GM06990 (cell line): ENCODE measurements at places on chromosomes 11 and 22.
A peak's percentile ranks its signal among the peaks of the same experiment; 100 is the strongest.

DNA sequence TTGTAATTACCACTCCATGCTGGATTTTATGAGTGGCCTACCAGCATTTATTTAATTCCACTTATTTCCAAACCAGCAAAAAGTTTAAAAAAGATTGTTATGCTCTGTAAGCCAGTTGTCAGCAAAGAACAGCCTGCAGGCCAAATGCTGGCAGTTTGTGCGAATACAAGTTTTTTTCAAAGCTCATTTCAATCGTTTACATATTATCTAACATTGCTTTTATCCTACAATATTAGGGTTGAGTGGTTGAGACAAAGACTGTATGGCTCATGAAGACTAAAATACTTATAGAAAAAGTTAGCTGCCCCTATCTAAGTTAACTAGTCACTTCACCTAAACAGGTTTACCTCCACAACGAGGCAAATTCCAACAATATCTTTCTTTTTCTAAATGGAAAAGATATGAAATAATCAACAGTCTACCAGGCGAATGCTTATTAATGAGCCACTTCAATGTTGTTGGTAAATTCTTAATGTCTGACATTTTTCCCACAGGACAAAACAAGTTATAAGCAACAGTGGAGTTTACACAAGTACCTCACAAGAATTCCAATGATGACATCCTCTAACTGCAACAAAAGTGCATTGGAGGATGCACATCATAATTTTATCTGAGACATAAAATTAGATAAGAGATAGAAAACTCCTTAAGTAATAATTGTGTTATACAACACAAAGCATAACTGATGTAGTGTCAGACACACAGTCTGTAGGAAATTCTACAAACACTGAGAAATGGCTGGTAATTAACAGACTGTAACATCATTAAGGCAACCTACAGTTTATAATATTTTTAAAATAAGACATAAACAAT lies 35.8 kb upstream of the POU2AF2 start:
- no peak for DNase-seq

- DNase-seq = no peak
Measured at GRCh38 chr11:126518071-126518971, 162.8 kb downstream of the ST3GAL4 start.

GRCh38 chr11:121354192-121354591 lies 61.6 kb downstream of the SC5D start:
- no peak for DNase-seq

- DNase-seq = no peak
Measured at GRCh38 chr11:129061492-129062230, 119.0 kb upstream of the TP53AIP1 start.

DNA sequence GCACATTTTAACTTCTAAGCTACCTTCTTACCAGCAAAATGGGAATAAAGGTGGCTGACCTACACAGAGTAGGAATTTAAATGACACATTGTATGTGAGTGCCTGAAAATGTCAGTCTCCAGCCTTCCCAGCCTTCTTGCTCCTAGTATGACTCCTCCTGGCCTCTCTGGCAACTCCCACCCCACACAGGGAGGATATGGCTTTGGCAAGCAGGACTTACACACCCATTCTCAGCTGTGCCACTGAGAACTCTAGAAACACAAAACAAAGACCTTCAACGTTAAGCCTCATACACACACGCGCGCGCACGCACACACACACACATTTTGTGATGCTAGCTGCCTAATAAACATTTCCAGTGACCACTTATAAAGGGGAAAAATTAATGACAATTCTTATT lies 65.8 kb downstream of the PACSIN2 start:
- DNase-seq = no peak

DNA sequence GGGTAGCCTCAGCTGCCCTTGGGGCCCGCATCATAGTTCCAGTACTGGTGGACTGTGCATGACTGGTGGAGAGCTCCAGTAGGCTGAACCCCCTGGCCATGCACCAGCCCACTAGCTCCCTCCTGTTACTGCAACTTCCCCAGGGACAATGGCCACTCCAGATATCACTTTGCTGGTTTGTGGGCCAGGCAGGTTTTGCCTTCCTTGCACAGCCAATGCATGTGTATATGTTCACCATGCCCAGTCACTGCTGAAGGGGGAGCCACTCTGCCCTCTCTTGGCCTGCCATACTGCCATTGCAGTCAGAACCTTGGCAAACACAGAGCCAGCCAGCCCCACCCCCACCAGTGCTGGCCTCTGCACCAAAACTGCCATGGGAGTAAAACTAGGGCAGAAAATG lies 2095.3 kb upstream of the RAG2 start:
- no peak for DNase-seq

DNA sequence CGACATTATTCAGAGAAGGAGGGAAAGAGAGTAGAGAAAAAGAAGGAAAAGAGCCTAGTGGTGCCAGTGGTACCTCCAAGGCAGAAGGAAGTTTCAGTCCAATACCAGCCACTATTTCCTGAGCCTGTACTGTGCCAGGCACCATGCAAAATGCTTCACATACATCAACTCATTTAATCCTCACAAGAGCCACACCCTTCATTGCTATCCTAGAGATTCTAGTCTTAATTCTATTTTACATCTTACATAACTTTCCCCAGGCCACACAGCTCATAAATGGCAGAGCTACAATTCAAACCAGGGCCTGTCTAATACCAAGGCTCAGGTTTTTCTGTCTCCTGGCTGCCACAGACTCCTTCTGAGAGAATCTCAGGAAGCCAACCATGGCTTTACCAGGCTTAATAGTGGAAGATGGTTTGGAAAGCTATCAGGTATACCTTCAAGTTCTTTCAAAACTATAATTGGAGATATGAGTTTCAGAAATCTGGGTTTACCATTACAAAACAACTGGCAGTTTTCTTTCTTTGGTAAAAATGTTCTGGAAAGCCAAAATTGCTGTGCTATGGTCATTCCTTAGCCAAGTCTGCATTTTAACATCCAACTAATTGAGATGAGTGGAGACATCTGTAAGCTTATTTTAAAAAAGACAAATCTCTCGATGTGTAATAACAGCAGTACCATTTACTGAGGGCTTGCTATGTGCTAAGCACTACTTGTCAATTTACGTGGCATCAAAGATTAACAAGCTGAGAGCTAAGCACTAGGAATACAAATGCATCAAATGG lies 225.1 kb upstream of the PITPNB start:
- DNase-seq = no peak

GRCh38 chr11:133265530-133266035 lies 266.7 kb downstream of the OPCML start:
- no peak for DNase-seq

GRCh38 chr11:118305726-118306125 lies 1.2 kb downstream of the CD3E start:
- DNase-seq = no peak

GRCh38 chr11:134733646-134734045 lies 321.6 kb upstream of the B3GAT1 start:
- DNase-seq = no peak

- DNase-seq = no peak
Measured at GRCh38 chr11:105273660-105274280, 134.2 kb upstream of the CARD18 start.

GRCh38 chr11:74777038-74777437 lies 28.4 kb downstream of the RNF169 start:
- DNase-seq = no peak

DNA sequence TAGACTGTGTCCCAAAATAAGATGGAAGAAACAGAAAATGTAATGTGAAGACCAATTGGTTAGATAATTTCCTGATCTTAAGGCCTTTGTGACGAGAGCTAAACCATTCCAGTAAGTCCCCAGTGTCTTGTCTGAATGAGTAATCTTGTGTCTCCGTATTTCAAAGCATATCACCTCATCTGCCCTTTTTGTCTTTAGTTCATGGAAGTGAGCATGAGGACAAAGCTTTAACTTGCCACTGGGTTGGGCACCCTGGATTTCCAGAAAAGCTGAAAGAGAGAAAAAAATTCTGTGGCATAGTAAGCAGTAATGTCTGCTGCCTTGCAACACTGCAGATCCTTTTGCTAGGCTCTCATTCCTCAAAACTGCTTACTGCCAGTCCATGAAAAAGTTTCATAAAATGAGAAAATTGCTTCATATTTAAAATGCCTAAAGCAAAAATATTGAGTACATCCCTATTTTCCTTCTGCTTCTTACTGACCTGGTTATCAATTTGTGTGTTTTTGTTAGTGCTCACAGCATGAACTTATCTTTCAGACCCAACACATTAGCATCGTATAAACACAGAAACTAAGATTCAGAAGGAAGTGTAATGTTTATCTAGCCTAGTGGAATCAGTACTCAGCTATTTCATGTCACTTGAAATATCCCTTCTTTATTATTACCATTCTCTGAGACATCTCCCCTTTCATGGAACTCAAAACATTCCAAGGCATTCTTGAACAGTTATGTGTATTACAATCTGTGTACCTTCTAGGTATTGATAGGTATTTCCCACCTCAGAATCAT lies 5.3 kb downstream of the CASP12 start:
- no peak for DNase-seq

DNA sequence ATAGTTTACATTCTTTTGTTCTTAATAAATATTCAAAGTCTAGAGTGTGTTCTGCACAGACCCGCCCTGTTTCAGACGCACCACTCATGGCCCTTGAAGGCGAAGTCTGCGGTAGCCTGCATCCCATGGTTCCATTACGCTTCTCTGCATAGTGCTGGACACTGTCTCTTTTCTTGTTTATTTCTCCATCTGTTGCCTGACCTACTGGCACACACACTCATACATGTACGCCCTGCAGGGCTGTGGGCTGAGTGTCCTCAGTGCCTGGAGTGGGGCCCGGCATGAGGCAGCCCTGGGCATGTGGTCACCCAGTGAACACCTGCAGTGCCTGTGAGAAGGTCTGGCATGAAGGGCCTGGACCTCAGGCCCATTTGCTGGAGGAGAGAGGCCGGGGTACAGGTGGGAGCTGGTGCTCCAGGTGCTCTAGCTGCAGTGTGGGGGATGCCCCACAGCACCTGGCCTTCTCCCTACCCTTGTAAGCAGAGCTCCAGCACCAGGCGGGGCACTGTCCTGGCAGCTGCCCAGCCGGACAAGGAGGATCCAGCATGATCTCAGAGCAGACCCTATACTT lies 404.1 kb downstream of the TBC1D22A start:
- peak; percentile 1 for DNase-seq

- no peak for DNase-seq
Measured at GRCh38 chr11:98545544-98546175, 475.1 kb upstream of the CNTN5 start.

DNA sequence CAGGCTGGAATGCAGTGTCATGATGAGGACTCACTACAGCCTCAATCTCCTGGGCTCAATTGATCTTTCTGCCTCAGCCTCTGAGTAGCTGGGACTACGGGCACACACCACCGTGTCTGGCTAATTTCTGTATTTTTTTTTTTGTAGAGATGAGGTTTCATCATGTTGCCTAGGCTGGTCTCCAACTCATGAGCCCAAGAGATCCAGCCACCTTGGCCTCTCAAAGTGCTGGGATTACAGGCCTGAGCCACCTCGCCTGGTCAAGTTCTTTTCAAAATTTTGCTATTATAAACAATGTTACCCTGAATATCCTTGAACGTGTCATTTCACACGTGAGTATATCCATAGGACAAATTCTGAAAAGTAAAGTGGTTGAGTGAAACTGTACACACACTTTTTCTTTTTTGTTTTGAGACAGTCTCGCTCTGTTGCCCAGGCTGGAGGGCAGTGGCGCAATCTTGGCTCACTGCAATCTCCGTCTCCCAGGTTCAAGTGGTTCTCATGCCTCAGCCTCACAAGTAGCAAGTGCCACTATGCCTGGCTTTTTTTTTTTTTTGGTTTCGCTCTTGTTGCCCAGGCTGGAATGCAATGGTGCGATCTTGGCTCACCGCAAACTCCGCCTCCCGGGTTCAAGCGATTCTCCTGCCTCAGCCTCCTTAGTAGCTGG lies 21.6 kb upstream of the EP300 start:
- no peak for DNase-seq

DNA sequence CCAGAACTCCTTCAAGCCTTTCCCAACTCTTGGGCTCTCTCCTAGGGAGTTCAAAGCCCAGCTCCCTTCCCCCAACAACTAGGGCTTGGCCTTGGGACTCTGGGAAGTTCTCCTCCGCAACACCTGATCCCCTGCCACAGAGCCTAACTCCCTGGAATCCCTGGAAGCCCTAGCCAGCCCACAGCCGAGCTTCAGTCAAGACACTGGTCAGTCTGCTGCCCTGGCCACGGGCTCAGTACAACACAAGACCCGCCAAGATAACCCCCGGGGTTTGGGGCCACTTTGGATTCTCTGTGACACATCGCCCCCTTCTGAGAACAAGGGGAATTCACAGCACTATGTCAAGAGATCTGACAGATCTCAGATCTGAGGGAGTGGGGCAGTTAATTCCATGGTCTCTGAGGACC lies 58.3 kb downstream of the SLC22A12 start:
- no peak for DNase-seq

DNA sequence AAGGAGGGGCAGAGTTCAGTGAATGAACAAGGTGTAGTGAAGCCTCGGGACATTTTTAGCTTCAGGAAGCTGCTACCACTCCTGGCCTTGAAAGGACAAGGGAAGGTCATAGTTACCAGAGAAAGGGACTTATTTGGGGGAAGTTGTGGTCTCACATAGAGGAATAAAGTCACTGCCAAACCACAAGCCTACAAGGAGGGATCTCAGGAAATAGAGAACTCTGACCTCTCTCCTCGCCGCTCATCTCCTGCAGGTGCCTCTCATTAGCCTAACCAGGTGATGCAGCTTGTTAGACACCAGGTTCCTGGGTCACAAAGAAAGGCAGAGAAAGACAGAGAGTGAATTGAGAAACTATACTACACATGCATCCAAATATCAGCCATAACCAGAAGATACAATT lies 14.3 kb upstream of the TOLLIP start:
- DNase-seq = no peak

GRCh38 chr11:65215441-65216076 lies 33.8 kb downstream of the CAPN1 start:
- no peak for DNase-seq

DNA sequence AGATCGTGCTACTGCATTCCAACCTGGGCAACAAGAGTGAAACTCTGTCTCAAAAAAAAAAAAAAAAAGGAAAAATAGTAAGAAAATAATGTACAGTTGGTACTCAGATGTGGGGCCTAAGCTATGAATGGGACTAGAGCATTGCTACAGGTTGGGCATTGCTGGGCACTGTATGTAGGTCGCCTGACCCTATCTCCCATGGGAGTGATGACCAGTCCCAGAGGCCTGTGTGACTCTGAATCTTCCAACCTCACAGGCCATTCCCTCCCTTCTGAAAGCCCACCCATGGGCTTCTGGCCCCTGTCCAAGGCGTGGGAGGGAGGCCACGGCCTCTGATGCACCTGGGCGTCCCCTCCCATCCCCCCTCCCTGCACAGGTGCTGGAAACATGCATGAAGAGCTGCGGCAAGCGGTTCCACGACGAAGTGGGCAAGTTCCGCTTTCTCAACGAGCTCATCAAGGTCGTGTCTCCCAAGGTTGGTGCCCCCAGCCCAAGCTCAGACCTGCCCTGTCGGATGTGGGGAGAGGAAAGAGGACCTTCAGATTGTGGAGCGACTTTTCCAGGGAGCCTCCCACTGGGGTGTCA lies 9.5 kb downstream of the GGA1 start:
- no peak for DNase-seq

- peak; percentile 5 for DNase-seq
Measured at GRCh38 chr11:111098091-111098490, 147.4 kb upstream of the POU2AF2 start.

- no peak for DNase-seq
Measured at GRCh38 chr11:22599458-22599857, 26.2 kb downstream of the FANCF start.
